Suppressor macrophage (primary cell): ENCODE measurements at places on chromosomes 2 and 18.

DNA sequence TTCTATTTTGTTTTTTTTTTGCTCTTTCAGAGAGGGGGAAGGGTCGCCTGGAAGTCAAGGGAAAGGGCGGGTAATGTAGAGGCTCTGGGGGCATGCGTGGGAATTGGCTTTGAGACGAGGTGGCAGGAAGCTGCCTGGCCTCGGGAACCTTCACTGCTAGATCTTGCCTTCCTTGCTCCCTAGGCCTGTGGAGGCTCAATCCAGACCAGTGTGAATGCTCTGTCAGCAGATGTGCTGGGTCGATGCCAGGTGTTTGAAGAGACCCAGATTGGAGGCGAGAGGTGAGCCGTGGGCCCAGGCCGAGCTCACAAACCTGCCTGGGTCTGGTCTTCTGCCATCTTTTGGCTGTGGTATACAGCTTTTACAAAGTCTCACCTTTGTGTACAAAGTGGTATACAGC lies 15.5 kb downstream of the CCT7 start:
- no peak for DNase-seq

- no peak for DNase-seq
Observed at GRCh38 chr2:99399063-99399462, 61.9 kb downstream of the EIF5B start.

GRCh38 chr2:200406379-200406778 lies 99.9 kb downstream of the SPATS2L start:
- no peak for DNase-seq

DNA sequence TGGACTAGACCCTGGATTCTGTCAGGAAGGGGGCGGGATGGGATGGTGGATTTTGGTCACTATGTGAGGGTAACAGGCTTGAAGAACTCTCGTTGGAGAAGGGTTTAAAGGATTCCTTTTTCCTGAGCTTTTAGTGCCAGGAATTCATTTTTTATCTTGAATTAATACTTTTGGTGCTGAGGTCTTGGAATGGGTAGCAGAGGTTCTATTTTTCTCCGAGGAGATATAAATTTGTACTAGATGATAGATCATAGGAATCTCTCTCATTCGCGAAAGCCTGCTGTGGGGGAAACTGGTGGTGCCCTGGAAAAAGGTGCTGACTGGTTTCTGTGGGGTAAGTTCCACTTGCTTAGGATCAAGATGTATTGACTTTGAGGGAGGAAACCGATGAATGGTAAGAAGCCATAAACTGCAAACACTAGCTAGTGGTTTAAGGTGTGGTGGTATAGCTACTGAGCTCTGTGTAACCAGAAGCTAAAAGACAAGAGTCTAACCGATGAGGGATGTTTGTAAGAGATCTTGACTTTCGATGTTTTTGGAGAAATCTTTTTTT lies 706 bp downstream of the AGPS start:
- DNase-seq, result no peak
